ENCODE measurements at places on chromosomes 12 and 14. TPM values are rescaled to one million over a fixed set of nuclear protein-coding genes. Genes with fewer than 3 reads are reported as not detected.

The DTX3 gene
- total RNA-seq, result 42.2 TPM

DNA sequence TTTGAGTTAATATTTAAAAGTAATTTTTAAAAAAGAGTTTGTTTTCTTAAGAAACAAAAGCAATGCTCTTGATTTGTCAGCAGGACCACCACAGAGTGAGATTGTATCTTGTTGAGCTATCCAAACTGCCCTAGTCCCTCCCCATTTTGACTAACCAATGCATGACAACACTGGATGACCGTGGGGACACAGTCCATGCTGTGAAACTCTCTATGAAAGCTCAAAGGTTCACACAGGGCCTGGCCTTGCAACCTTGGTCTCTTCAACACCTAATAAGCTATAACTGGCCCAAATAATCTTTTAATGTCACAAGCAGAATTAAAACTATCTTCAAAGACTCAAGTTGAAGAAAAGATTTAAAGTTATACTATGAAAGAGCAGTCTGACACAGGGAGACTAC, 13.5 kb downstream of the ETFRF1 start:
- H3K4me1 ChIP-seq, result peaks cover 8% of the 10 kb centered on the region
- H3K27ac ChIP-seq, result no peak overlapping the region
- no peak for DNase-seq
- no peak overlapping the region for H3K4me3 ChIP-seq
- H3K27me3 ChIP-seq, result no peaks in the 10 kb centered on the region

DNA sequence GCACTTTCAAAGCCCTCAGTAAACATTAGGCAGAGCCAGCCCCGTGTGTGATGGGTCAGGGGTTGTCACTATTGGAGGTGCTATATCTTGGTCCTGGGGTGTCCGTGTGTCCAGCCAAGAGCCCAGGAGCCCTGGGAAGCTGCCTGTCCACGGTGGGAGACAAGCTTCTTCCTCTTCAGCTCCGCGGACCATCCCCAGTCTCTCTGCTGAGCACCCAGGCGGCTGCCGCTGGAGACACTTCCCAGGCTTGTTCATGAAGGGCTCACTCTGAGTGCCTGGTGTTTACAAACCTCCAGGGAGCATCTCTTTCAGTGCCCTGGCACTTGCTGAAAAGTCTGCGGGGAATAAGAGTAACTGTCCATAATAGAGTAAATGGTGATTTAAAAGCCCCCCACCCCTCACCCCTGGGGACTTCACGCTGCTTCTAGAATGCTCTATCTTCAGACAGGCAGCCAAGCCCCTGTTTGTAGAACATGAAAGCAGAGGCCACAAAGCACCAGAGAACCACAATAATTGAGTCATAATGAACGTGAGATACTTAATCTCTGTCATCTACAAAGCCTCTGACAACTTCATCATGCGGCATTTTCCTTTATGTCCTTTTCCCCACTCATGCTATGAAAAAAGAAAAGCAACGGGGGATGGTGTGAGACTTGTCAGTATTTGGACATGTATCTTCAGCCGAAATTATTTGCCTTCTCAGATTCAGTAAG, 178.6 kb downstream of the TMEM132C start:
- no peak overlapping the region for H3K4me3 ChIP-seq
- no peaks in the 10 kb centered on the region for H3K4me1 ChIP-seq
- no peaks in the 10 kb centered on the region for H3K27me3 ChIP-seq
- H3K27ac ChIP-seq, result no peak overlapping the region
- H3K36me3 ChIP-seq, result no peaks in the 10 kb centered on the region

- H3K4me3 ChIP-seq, result no peak overlapping the region
- H3K4me1 ChIP-seq, result no peaks in the 10 kb centered on the region
- no peak for DNase-seq
- no peaks in the 10 kb centered on the region for H3K27me3 ChIP-seq
- H3K27ac ChIP-seq, result no peak overlapping the region
Measured at GRCh38 chr14:86815341-86815740, 1177.6 kb downstream of the GALC start.

DNA sequence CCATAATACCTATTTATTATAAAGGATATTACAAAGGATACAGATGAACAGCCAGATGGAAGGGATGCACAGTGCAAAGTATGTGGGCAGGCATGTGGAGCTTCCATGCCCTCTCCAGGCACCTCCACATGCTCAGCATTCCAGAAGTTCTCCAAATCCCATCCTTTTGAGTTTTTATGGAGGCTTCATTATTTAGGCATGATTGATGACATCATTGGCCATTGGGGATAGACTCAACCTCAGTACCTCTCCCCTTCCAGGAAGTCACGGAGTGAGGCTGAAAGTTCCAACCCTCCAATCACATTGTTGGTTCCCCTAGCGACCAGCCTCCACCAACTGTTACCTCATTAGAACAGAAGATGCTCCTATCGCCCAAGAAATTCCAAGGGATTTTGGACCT, 156.4 kb downstream of the ATP23 start:
- H3K36me3 ChIP-seq, result no peaks in the 10 kb centered on the region
- no peak overlapping the region for H3K4me3 ChIP-seq
- no peaks in the 10 kb centered on the region for H3K4me1 ChIP-seq
- H3K27me3 ChIP-seq, result no peaks in the 10 kb centered on the region
- H3K27ac ChIP-seq, result no peak overlapping the region

- no peaks in the 10 kb centered on the region for H3K36me3 ChIP-seq
- peaks cover 15% of the 10 kb centered on the region for H3K4me1 ChIP-seq
- no peaks in the 10 kb centered on the region for H3K27me3 ChIP-seq
- no peak overlapping the region for H3K4me3 ChIP-seq
Measured at GRCh38 chr12:121874071-121874470, 14.5 kb upstream of the PSMD9 start.

DNA sequence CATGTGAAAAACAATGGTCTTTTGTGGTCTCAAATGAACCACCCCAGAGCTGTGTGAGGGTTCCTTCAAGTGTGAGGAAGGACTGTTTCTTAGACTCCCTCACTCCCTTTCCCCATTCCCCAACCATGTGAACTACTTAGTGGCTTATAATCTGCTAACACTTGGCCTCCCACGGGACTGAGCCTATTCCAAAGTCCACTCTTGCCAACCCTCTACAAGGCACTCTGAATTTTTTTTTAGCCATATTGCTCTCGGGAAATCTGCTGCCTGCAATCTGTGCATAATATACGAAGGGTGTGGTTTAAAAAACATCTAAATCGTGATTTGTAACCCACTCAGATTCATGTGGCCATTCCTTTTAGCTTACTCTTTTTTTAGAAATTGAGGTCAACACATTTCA, 2.6 kb downstream of the SVOP start:
- no peaks in the 10 kb centered on the region for H3K4me1 ChIP-seq
- no peak for DNase-seq
- H3K4me3 ChIP-seq, result no peak overlapping the region
- H3K36me3 ChIP-seq, result no peaks in the 10 kb centered on the region
- no peaks in the 10 kb centered on the region for H3K27me3 ChIP-seq
- H3K27ac ChIP-seq, result no peak overlapping the region

DNA sequence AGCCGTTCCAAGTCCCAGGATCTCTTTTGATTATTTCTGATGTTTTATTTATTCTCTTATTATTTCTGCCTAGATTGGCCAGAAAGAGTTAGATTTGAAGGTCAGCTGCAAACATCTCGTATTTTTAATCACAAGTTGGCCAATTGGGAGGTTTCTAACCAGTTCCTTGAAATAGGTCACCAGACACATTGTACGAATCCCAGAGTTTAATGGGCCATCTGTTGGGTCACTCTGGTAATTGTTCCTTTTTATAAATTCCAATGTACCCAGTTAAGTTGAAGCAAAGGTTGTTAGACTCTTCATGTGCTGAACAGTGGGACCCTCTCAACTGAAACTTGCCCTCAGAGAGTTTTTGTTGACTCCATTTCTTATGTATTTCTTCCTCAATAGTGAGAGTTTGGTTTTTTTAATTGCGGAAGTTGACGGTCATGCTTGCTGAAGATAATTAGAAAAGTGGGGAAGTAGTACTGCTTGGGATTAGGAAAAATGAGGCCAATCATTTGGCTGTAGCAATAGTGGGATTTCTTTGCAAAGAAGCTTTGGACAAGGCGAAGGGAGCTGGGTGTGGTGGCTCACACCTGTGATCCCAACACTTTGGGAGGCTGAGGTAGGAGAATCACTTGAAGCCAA, 382.7 kb upstream of the RGS6 start:
- H3K27me3 ChIP-seq, result no peaks in the 10 kb centered on the region
- H3K4me1 ChIP-seq, result no peaks in the 10 kb centered on the region
- DNase-seq, result no peak
- no peaks in the 10 kb centered on the region for H3K36me3 ChIP-seq

DNA sequence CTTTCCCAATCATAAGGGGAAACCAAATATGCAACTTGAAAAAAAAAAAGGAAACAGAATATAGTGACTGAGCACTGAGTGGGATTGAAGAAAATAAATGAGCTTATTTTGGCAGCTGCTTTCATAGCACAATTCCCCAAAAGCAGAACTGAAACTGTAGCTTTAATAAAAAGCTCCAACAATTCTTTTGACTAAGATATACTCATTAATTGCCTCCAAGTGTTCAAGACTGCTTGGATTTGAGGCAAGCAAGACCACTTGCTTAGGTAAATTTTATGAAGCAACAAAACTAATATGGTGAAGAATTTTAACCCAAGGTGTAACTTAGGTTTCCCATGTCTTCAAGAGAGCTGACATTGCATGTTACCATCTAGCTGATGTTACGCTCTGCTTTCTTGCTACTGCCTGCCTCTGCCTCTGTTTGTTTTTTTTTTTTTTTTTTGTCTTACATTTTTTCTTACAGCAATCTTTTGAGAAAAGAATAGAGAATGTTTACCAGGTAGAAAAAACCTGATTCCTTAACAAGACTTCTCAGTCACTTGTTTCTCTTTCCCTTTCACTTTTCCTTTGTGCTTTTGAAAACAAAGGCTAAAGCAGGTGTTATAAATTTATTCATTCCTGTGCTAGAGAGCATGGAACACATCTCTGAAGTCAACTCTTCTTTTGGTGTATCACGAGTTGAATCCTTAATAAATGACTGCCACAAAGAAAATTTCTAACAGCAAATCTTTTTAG, 134.4 kb downstream of the BCAT1 start:
- H3K4me3 ChIP-seq, result no peak overlapping the region
- no peak overlapping the region for H3K27ac ChIP-seq
- no peaks in the 10 kb centered on the region for H3K27me3 ChIP-seq
- no peaks in the 10 kb centered on the region for H3K4me1 ChIP-seq
- no peaks in the 10 kb centered on the region for H3K36me3 ChIP-seq

- H3K4me1 ChIP-seq, result no peaks in the 10 kb centered on the region
- no peak overlapping the region for H3K27ac ChIP-seq
- H3K27me3 ChIP-seq, result no peaks in the 10 kb centered on the region
- H3K4me3 ChIP-seq, result no peak overlapping the region
Measured at GRCh38 chr12:62900686-62901272, 34.2 kb downstream of the PPM1H start.

The TIMM9 gene
- total RNA-seq, result 54.0 TPM

GRCh38 chr14:38286452-38286851, 30.6 kb upstream of the CLEC14A start:
- no peak overlapping the region for H3K4me3 ChIP-seq
- no peaks in the 10 kb centered on the region for H3K36me3 ChIP-seq
- no peaks in the 10 kb centered on the region for H3K27me3 ChIP-seq
- DNase-seq, result no peak

DNA sequence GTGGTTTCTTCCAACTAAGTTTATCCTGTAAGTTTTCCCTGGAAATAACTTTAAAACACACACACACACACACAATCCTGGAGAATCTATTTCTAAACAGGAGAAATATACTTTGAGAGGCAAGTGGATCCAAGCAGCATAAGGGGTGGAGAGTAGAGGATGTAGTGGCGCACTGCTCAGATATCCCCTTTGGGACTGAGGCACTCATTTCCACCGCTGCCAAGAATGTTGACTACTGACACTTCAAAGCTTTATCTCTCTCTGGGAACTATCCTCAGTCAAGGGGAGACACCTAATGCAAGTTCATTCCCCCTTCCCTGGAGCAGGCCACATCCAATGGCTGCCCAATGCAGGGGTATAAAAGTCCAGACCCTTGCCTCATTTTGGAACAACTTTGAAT, 75.8 kb downstream of the CAPZA3 start:
- H3K27me3 ChIP-seq, result no peaks in the 10 kb centered on the region
- H3K27ac ChIP-seq, result no peak overlapping the region
- H3K4me1 ChIP-seq, result no peaks in the 10 kb centered on the region
- H3K36me3 ChIP-seq, result no peaks in the 10 kb centered on the region

- no peaks in the 10 kb centered on the region for H3K36me3 ChIP-seq
- H3K27me3 ChIP-seq, result no peaks in the 10 kb centered on the region
- H3K4me1 ChIP-seq, result no peaks in the 10 kb centered on the region
Measured at GRCh38 chr14:75591331-75591946, 13.0 kb downstream of the FLVCR2 start.

- no peak overlapping the region for H3K27ac ChIP-seq
- no peak overlapping the region for H3K4me3 ChIP-seq
- H3K4me1 ChIP-seq, result peaks cover 2% of the 10 kb centered on the region
- H3K27me3 ChIP-seq, result no peaks in the 10 kb centered on the region
Measured at GRCh38 chr12:24555730-24556129, 393.2 kb downstream of the BCAT1 start.

The KIF5A gene
- 2.8 TPM for total RNA-seq

GRCh38 chr12:16788506-16789203, 182.7 kb upstream of the LMO3 start:
- no peaks in the 10 kb centered on the region for H3K27me3 ChIP-seq
- no peaks in the 10 kb centered on the region for H3K4me1 ChIP-seq
- H3K27ac ChIP-seq, result no peak overlapping the region
- no peaks in the 10 kb centered on the region for H3K36me3 ChIP-seq
- DNase-seq, result no peak

DNA sequence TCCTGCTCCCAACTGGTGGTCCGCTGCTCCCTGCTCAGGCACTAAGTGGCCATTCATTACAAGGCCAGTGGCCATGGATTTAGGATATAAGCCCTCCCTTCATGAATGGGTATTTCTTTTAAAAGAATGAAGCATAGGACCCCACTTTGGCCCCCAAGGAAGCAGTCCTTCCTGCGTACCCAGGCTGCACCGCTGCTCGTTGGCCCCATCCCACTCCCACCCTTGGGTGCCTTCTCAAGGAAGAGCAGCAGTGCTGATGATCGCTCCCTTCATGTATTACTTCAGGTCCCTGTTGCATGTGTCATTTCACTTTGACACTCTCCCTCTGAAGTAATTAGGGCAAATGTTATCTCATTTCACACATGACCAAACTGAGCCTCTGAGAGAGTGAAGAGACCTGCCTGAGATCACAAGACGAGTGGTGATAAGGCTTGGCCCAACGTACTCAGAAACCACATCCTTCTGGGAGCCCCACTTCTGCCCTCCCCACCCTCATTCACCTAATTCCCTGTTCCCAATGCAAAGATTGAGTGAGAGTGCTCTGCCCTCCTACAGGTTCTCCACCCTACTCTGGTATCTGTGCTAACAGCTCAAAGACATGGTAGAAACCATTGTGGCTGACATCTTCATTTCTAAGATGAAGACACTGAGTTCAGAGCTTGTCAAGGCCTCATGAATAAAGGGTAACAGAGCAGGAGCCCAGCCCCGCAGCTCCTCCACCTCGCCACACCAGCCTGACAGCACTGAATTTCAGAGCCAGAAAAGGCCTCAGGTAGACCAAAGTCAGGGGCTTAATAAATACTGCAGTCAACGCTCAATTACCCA, 10.3 kb upstream of the KRT2 start:
- H3K27ac ChIP-seq, result no peak overlapping the region
- H3K4me1 ChIP-seq, result no peaks in the 10 kb centered on the region
- H3K4me3 ChIP-seq, result no peak overlapping the region
- no peak for DNase-seq
- H3K36me3 ChIP-seq, result no peaks in the 10 kb centered on the region

The FBXW8 gene
- 12.9 TPM for total RNA-seq

- peaks cover 28% of the 10 kb centered on the region for H3K4me1 ChIP-seq
- no peaks in the 10 kb centered on the region for H3K27me3 ChIP-seq
- H3K27ac ChIP-seq, result no peak overlapping the region
- peaks cover 69% of the 10 kb centered on the region for H3K36me3 ChIP-seq
- no peak for DNase-seq
- no peak overlapping the region for H3K4me3 ChIP-seq
Measured at GRCh38 chr14:50113381-50114035, 2.9 kb downstream of the VCPKMT start.

The PRKCH gene
- 67.6 TPM for total RNA-seq
